ENCODE measurements at places on chromosomes 3 and 15.

- DNase-seq = no peak
These were observed 175.4 kb upstream of the GBE1 start for GRCh38 chr3:81936817-81937216.

DNA sequence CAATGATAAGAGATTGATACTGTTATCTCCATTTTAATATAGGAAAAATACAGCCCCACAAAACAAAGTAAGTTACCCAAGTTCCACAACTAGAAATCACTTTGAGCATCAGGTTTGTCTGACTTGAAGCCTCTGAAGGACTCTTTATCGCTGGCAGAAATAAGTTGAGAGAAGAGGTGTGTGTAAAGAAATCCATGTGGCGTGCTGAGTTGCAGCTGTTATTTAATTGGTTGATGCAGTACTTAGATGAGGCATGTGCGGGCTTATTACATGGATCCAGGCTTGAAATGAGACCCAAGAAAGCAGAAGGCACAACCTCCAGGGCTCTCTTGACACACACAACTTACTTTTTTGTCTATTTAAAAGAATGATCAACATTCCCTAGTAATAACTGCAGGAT lies 221.3 kb downstream of the PDZRN3 start:
- no peak for DNase-seq

- DNase-seq = peak; percentile 93
These were observed 16.6 kb upstream of the EHHADH start for GRCh38 chr3:185270262-185270955.

- DNase-seq = no peak
These were observed 23.4 kb upstream of the ZFAND6 start for GRCh38 chr15:80036071-80036470.

DNA sequence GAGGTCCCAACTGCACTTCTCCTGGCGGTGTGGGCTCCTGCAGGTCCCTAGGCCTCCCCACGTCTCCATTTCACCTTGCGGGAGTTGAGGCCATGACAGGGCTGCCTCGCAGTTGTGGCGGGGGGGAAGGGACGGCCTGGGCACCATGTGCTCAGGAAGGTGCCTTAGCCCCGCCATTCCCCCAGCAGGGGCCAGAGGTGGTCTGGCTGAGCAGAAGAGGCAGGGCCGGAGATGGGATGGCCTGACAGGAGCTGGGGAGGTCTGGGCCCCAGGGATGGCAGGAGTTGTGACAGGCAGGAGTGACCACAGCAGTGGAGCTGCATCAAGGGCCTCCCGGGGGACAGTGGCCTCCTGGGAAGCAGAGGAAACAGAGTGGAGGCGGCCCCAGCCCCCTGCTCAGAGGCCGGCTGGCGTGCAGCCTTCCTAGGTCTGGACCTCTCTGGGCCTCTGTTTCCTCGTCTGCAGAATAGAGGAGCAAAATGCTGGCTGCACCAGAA lies 18.7 kb upstream of the KLF15 start:
- DNase-seq = no peak

DNA sequence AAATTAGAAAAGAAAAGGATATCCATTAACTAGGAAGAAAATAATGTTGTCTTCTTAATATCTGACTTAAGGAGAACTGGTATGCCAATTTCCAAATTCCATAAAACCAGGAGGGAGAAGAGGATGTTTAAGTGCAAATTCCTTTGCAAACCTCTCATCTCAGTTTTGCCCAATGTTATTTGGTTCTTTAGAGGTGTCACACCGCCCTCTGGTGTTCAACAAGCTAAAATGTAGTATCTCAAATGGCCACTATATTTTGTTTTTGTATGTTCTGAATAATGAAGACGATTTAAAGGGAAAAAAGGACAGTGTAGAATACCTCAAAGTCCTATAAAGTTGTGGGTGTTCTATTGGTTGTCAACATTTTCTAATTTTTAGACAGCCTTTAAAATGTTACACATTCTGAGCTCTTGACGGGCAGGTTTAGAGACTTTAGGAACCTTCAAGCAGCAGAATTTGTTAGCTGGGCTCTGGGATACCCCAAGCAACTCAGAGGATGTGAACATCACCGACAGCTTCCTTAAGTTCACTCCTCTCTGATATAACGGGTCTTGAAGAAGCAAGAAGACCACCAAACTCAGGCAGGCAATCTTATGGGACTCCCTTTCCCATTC lies 458.3 kb downstream of the MFSD1 start:
- peak; percentile 53 for DNase-seq

DNA sequence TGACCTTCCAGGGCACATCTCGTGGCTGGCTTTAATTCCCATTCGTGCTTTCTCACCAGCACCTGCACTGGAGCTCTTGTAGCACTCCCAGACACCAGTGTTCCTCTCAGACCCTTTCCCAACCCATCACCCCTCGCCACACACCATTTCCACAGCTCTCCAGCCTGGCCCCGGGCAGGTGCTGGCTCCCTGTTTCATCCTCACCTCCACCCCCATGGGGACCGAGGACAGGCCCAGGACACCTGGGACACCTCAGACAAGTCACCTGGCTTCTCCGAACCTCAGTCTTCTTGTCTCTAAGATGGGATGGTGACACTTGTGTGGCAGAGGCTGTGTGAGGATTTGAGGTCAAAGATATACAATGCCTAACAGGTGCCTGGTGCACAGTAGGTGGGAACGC lies 27.4 kb upstream of the GP9 start:
- no peak for DNase-seq

GRCh38 chr15:60917461-60918145 lies 311.5 kb downstream of the RORA start:
- DNase-seq = no peak
